ENCODE measurements at places on chromosomes 16 and 17.

DNA sequence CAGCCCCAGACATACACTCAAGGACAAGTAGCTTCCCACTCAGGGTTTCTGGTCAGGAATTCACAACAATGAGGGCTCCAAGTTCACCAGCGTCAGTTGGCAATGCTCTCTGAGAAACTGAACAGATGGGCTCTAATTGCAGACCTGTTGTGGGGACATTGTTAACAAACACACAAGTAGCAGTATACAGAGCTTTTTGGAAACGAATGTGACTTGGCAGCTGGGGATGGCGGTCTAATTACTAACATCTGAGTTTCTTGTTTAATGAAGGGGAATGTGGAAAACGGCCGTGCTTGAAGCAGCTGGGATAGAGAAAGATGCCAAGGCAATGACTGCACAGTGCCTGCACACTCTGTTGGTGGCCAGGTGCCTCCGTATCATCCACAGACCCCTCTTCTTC, 316.1 kb upstream of the IRX3 start:
- DNase-seq: no peak

- DNase-seq: no peak
Observed at GRCh38 chr16:23395732-23396131, 57.3 kb downstream of the COG7 start.

GRCh38 chr16:31143011-31143693, 6.7 kb downstream of the PRSS36 start:
- no peak for DNase-seq

DNA sequence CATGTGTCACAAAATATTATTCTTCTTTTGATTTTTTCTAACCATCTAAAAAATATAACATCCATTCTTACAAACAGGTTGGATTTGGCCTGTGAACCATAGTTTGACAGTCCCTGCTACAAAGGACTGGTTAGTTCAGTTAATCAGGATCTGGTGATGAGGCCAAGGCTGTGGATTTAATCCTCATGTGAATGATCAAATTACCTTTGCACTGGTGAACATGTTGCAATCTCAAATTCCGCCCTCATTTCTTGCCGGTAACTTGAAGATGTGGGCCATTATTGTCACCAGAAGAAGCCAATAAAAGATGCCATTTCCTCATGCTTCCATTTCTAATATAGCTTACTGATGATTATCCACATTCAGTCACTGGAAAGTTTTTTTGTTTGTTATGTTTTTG, 35.3 kb upstream of the YPEL2 start:
- DNase-seq: no peak

GRCh38 chr16:29927070-29927905, 1.3 kb upstream of the KCTD13 start:
- no peak for DNase-seq

GRCh38 chr17:50872710-50873424, 6.7 kb upstream of the TOB1 start:
- no peak for DNase-seq
